ENCODE measurements at places on chromosomes 12 and 14. TPM values are rescaled to one million over a fixed set of nuclear protein-coding genes. Genes with fewer than 3 reads are reported as not detected.
A peak's percentile ranks its signal among the peaks of the same experiment; 100 is the strongest.

DNA sequence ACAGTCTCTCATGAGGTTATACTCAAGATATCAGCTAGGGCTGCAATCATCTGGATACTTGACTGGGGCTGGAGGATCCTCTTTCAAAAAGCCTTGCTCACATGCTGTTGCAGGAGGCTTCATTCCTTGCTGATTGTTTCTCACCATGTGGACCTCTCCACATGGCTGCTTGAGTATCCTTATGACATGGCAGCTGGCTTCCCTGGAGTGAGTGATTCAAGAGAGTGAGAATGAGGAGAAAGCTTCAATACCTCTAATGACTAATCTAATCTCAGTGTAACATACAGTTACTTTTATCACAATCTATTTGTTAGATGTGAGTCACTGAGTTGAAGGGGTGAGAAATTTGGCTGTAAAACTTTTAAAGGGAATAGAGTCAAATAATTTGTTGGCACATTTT is 14.4 kb upstream of the SDR39U1 start:
- no peak for DNase-seq

DNA sequence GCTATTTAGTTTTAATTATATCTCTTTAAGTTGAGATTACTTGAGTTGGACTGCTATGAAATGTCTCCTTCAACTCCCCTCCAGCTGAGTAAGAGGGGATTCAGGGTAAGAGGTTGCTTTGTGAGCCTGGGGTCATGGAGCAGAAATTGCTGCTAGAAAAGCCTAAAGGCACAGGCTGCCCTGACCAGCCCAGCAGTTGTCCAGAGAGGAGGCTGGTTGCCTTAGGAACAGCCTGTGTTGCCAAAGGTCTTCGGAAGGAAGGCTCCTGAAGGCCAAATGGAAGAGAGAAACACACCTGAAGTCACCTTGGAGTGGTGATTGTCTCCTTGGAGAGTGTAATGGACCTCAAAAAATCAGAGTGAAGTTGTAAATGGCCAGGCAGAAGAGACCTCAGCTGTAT is 235.5 kb upstream of the PDE3A start:
- DNase-seq, result no peak

- peak; percentile 43 for DNase-seq
These were observed 98.0 kb downstream of the VCPKMT start for GRCh38 chr14:50018201-50018932.

GRCh38 chr12:9719790-9720189 is 13.1 kb downstream of the CLECL1 start:
- DNase-seq, result no peak

GRCh38 chr12:2463719-2464118 is 331.1 kb upstream of the FKBP4 start:
- no peak for DNase-seq

DNA sequence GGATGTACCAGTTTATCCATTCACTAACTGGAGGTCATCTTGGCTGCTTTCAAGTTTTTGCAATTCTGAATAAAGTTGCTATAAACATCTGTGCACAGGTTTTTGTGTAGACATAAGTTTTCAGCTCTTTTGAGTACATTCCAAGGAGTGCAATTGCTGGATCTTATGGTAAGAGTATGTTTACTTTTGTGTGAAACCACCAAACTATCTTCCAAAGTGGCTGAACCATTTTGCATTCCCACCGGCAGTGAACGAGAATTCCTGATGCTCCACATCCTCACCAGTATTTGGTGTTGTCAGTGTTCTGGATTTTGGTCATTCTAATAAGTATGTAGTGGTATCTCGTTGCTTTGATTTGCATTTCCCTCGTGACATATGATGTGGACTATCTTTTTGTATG is 150.5 kb upstream of the BCL2L14 start:
- DNase-seq, result no peak

- DNase-seq, result peak; percentile 52
These were observed 123.0 kb downstream of the SCARB1 start for GRCh38 chr12:124740691-124741137.

DNA sequence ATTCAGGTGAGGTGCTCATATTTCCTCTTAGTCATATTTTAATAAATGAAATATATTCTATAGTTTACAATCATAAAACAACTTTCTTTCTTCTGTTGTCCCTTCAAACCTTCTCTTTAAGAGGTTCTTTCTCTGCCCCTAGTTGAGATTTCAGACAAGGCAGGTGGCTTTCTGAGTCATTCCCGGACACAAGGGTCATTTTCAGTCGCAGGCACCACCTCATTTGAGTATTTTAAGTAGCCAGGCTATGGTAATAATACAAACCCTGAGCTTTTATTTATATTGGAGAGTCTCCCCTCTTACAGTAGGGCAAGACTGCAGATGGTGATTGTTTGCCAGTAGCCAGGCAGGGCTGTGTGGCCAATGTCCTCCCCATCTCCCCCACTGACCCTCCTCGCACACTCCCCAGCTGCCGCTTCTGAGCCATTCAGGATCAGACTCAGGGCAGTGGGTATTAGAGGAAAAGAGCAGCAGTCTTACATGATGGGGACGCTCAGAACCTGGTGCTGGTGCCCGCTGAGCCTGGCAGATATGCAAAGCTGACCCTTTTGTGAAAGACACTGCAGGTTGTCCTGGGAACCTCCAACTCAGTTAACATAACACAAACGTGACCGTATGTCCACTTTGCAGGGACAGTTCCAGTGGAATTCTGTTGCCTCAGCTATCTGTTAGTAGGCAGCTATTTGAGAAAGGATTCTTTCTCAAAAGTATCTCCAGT is 101.1 kb upstream of the BCL2L14 start:
- no peak for DNase-seq

DNA sequence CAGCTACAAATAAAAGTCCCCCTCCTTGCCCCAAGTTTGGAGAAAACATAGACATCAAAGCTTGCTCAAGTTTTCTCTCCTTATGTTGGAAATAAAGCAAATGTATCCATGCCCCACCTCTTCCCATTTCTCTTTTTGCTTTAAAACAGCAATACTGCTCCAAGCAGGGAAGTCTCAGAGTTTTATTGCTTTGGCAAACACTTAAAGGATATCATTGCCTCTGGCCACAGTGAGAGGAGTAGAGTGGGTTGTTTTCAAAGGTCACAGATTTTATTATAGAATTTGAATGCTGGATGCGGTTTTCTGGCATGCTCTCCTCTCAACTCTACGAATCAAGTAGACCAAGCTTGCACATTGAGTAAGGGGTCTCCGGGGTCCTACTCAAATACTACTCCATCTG is 149.7 kb downstream of the TTC7B start:
- DNase-seq, result no peak

GRCh38 chr12:124477107-124477915 is 90.1 kb downstream of the NCOR2 start:
- DNase-seq, result no peak

GRCh38 chr12:39617887-39618286 is 1.7 kb downstream of the ABCD2 start:
- no peak for DNase-seq

DNA sequence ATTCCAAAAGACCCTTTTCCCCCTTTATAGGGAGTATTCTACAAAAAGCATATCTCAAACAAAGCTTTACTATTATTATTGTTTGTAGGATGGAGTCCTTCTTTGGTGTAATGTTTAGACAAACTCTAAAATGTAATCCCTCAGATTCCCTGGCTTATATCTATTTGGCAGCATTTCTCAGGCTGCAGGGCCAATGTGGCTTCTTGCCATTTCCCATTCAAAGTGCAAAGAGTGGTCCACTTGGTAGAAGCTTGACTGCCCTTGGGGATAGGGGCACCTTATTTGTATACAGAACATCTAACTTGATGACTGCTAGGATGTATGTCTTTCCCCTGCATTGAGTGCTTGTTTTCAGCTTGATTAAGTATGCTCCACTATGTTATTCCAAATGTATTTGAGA is 242.7 kb downstream of the PRKD1 start:
- no peak for DNase-seq

- DNase-seq, result no peak
These were observed 29.3 kb upstream of the PDE3A start for GRCh38 chr12:20339060-20339459.

DNA sequence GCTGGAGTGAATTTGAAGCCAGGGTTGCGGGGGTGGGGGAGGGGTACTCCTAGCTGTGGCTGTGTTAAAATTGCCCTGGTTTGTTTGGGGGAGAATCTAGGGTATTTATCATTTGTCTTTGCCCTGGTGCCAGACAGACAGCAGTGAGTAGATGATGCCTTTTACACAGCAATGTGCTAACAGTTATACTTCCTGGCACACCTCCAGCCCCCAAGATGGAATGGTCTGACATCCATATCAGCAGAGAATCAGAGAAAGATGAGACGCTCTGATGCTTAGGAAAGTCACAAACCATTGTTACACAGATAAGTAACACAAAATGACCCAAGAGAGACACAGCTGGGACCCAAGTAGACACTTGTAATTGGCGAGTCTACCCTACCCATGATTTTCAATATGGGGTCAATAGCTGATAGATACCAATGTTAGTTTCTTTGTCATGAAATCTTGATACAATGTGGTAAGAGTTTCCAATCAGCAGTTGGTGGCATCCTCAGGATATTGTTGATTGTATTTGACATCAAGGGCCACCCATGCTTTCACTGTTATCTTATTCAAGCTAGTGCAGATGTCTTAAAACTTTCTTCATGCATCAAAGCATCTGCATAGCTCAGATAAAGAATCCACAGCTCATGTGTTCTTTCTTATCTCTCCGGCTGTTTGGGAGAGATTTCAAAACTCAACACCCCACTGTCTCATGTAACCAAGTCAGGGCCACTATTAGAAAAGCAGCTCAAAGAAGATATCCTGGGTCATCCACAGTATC is 2.6 kb upstream of the PRKAB1 start:
- DNase-seq, result no peak

DNA sequence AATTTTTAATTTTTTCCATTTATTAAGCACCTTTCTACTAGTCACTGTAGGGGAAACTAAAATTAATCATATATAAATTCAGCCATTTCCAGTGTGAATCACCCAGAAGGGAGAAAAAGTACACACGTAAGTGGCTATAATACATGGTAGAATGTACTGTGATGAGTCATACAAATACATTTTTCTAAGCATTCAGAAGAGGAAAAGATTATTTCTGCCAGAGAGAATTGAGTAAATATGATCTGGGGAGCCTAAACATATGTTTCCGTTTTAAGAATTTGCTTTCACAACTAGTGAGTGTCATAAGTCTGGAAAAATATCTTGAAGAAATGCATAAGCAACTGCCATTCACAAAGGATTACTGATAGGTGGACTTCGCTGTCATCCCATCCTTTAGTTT is 102.8 kb downstream of the TGFB3 start:
- DNase-seq, result no peak

DNA sequence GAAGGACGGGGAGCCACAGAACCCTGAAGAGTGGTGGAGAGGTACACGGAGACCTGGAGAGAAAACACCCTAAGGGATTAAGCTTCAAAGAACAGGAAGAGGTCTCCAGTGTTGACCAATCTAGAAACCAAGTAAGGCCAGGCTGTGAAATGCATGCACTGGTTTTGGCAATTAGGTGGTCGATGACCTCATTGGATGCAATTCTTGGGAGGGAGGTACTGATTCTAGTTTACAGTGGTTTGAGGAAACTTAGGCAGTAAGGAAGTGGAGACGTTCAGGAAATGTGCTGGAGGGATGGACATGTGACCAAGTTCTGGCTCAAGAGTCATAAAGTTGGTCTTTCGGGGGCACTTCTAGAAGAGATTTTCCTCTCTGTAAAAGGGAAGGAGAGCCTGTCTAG is 91.3 kb upstream of the CEP83 start:
- no peak for DNase-seq

DNA sequence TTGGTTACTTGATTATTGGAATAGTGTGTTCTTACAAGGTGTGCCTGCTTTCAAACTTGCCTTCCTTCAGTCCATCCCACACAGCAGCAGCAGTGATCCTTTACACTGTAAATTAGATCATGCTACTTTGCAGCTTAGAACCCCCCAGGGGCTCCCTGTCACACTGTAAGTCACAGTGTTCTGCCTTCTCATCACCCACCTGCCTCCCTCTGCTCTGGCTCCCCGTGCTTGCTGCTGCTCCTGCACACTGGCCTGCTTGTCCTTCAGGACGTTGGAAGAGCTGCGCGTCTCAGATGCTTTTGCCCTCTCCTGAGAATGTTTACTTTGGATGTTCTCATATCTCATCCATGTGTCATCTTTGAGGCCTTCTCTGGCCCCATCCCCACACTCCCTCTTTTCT is 27.3 kb downstream of the ZC3H14 start:
- DNase-seq, result no peak

- no peak for DNase-seq
These were observed 85.9 kb downstream of the SSPN start for GRCh38 chr12:26281320-26281719.

DNA sequence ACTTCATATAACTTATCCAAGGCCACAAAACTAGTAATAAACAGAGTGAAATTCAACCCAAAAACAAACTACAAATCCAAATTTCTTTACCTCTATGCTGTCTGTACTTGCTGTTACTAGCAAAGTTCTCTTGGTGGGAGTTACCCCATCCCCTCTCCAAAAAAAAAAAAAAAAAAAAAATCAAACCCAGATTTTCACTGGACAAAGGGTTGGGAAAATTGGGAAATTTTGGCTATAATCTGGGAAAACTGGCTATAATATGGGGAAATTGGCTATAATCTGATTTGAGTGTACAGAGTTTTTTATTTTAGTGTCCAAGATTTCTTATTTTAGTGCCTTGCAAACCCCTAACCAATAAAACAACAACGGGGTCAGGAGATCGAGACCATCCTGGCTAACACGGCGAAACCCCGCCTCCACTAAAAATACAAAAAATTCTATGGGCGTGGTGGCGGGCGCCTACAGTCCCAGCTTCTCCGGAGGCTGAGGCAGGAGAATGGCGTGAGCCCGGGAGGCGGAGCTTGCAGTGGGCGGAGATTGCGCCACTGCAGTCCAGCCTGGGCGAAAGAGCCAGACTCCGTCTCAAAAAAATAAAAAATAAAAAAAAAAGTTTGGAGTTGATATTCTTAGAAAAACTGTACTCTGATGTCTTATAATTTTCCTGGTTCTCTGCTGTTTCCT is 148.4 kb downstream of the CHST11 start:
- DNase-seq, result no peak

SCFD1 gene
- total RNA-seq, result 43.2 TPM

OR4K14 gene
- total RNA-seq, result not detected

KRT73 gene
- total RNA-seq, result not detected

RNASE7 gene
- total RNA-seq, result not detected

RBMS2 gene
- 44.7 TPM for total RNA-seq

CFAP54 gene
- total RNA-seq, result 16.4 TPM

FKBP3 gene
- total RNA-seq, result 39.4 TPM

DDN gene
- 0.10 TPM for total RNA-seq

DNAAF2 gene
- total RNA-seq, result 9.5 TPM

POTEG gene
- not detected for total RNA-seq

FOXG1 gene
- not detected for total RNA-seq

KLHDC1 gene
- 1.2 TPM for total RNA-seq

SLC17A8 gene
- total RNA-seq, result not detected

OVCH1 gene
- not detected for total RNA-seq

CEBPE gene
- not detected for total RNA-seq

Measured in PC-9 (cell line).